Hematopoietic multipotent progenitor cell (in vitro differentiated cells): ENCODE measurements at places on chromosomes 1 and 21. TPM values are rescaled to one million over a fixed set of nuclear protein-coding genes. Genes with fewer than 3 reads are reported as not detected.

The ZNF281 gene
- total RNA-seq: 17.5 TPM

The PALMD gene
- under 0.01 TPM for total RNA-seq

The S100A13 gene
- 2.7 TPM for total RNA-seq

The CDC42 gene
- 160 TPM for total RNA-seq
